ENCODE measurements at places on chromosomes 2 and 18.
A peak's percentile ranks its signal among the peaks of the same experiment; 100 is the strongest.

GRCh38 chr2:230757476-230757875 is 44.8 kb downstream of the CAB39 start:
- DNase-seq = no peak

DNA sequence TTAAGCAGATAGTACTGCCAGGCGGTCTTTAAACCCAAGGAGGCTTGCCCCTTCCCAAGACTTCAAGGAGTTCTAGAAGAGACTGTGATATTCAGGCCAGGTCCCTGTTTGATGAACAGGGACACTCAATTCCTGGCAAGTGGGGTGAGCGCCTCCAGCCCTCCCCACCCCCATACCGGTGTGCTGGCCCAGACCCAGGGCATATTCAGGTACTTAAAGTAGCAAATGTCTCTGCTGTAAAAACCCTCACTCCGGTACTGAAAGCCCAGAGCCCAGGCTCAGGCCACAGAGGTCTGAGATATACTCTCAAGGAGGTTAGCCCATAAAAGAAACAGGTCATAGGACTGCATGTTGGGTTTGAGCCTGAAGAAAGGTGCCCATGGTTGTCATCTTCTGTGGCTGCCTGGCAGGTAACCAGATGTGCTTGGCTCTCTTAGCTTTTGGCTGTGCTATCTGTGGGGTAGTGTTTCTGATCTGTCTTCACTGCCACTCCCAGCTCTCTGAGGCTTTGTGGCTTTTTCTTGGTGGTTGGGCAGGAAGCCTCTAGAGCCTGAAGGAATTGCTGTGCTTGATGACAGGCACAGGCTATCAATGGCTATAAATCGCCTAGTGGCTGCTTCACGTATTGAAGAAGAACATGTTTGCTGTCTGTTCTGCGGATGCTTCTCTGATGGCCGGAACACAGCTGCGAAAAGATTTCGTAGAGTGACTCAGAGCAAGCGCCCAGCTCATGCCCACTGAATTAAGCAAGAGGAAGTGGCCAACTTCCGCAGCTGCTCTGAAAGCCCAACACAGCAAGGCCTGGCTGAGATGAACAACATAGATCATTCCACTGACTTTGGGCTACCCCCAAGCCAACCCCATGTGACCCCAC is 63.3 kb upstream of the ALPP start:
- DNase-seq = peak; percentile 65

DNA sequence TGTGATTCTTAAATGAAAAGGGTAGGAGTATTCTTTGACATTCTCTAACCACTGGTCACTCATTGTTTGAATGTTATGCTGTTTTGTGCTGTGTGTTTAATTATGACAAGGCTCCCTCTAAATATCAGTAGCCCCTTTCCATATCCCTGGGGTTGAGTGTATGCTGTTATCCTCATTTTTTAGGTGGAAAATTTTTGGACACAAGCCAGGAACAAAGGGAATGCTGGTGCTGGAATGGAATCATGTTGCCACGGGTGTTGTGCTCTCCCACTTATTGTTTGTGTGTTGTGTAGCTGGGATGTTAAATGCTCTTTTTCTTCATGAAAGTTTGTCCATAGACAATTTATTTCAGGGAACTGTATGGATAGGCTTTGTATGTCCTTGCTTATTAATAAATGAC is 43.3 kb downstream of the ZNF532 start:
- no peak for DNase-seq

DNA sequence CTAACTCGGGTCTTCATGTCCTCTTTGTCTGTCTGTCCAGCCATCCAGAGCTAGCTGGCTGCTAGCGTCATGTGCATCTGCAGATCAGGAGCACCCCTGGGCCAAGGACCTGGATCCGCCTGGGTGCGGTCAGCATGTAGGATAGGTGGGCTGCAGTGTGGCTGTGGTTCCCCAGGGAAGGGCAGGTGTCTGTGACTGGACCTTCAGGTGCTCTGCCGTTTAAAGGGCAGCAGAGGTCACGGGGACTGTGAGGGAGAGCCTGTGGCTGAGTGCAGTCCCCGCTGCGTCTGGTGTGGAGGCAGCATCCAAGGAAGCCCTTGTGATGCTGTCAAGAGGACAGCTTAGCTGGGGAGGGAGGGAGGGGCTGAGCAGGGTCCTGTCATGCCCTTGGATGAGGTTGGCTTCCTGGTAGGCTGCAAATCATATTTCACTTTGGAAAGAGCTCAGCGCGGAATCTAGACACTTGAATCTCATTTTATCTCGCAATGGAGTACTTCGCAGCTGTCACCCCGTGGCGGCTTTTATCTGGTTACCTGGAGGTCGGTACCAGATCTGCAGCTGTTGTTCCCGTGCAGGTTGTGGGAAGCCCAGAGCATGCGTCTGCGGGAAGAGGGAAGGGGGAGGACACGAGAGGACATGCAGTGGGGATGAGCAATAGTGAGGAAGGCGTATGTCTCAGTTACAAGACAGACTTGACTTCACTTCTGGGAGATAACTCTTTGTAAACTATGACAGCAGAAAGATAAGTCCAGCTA is 5.9 kb upstream of the RALB start:
- DNase-seq = no peak

DNA sequence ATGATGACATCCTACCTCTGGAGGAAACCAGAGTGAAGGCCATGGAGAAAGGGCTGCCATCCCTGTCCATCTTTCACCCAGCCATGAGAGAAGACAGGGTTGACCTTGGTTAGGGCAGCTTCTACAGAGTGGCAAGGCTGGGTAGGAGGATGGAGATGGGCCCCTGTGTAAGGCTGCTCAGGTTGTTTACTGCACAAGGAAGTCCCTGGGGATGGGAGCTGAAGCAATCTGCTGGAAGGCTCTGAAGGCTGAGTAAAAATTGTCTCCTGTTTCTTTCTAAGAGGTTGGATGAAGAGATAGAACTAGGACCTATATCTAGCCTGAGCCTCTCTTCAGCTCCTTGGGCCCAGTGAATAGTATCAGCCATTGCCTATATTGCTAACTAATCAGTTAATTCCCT is 14.4 kb downstream of the ELMOD3 start:
- no peak for DNase-seq
